ENCODE measurements at places on chromosomes 16 and 17.

GRCh38 chr17:2821868-2822267 is 25.6 kb downstream of the RAP1GAP2 start:
- no peak for DNase-seq

GRCh38 chr17:3621146-3621720 is 12.0 kb upstream of the TRPV1 start:
- DNase-seq: no peak

- DNase-seq: no peak
Measured at GRCh38 chr17:28908640-28909167, 5.8 kb upstream of the DHRS13 start.

DNA sequence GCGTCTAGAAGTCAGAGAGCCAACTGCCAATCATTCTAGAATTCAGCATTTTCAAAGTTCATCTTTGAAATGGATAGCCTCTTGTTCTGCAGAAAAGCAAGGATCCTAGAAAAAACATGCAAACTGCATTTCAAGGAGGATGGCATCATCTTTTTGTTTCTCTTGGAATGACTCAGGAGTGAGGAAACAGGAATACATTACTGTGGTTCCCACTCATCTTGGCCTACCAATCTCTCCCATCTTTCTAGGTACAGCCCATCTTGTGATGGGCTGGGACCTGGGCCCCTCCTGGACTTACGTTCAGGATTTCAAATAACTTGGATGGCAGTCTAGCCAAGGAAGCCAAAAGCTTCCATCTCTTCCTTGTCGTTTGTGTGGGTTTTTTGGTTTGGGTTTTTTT is 363.4 kb downstream of the CDH13 start:
- no peak for DNase-seq

GRCh38 chr17:39754958-39755553 is 17.3 kb downstream of the GRB7 start:
- DNase-seq: no peak

DNA sequence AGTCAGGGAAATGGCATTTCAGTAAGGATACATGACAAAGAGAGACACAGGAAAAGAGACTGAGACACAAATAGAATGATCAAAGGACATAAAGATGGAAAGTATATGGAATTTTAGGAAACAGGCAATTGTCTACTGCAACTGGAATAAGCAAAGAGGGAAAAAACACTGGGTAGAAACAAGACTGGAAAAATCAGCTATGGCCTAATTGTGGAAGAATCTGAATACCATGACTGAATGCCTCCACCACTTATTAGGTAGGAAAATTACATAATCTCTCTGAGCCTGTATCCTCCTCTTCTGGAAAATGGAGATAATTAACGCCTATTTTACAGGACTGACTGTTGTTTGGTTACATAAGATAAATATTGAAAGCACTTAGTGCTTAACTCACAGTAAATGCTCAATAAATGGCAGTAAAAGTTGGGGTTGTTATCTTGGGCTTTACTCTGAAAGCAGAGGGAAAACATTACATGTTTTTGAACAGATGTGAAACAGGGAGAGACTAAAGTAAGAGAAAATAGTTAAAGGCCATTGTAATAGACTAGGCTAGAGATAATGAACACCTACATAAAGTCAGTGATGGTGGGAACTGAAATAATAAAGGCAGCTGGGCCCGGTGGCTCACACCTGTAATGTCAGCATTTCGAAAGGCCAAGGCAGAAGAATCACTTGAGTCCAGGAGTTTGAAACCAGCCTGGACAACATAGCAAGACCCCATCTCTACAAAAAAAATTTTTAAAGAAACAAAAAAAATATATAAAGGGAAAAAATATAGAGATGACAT is 63.5 kb upstream of the C17orf78 start:
- no peak for DNase-seq

DNA sequence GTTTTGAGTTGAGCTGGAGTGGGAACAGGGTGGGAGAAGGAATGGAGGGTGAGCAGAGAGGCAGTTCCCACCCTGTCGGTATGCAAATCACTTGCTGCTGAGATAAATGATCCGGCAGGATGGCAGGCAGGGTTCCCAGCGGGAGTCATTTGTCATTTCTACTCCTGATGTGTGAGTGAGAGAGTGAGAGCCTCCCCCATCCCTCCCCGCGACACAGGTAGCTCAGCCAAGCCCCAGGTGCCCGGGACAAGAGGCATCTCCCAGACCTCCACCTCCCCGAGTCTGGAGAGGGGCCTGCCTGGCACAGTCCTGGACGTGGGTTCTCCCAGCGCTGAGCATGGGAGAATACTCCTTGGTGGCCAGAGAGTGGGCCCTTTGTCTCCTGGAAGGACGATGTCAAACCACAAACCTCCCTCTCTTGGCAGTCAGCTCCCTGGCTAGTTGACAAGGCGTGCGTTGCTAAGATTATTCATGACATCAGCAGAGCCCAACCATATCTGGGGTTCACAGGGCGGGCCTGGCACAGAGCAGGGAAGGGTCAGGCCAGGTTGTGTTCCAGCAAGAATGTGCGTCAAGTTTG is 33.7 kb upstream of the TNRC6C start:
- DNase-seq: no peak
